B cell (primary cell): ENCODE measurements at places on chromosomes 12 and 14. TPM values are rescaled to one million over a fixed set of nuclear protein-coding genes. Genes with fewer than 3 reads are reported as not detected.

DNA sequence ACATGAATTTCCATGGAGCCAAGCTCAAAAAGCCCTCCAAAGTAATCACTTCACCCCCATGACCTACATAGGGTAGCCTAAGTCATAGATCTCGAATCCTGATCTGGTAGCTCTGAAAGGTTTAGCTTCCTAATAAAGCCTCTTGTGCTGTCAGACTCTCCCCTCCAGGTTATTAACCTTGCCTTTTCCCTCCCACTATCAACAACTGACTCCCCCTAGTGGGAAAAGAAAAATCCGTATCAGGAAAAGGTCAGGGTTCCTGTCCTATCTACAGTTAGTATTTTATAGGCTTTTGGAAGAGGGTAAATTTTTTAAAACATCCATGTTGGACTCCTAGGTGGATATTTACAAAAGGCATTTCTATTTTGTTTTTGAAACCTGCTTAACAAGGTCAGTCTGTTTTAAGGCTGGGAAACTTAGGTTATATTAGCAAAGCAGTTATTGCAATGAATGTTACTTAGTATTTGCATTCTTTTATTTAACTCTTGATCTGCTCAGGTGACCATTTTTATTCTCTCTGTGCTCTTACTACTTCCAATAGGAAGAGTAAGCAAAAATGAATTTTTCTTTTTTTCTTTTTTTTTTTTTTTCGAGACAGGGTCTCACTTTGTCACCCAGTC, 8.0 kb downstream of the YY1 start:
- peak; percentile 55 for DNase-seq

- DNase-seq, result no peak
Observed at GRCh38 chr14:25069879-25070278, 19.9 kb upstream of the STXBP6 start.

- DNase-seq, result no peak
Observed at GRCh38 chr14:49659526-49660455, 24.7 kb upstream of the DNAAF2 start.

GRCh38 chr12:52320784-52321400, at the start of gene KRT83:
Gene KRT83, minus strand, starts transcription at chr12:52321398. Its CDS starts 63 bp downstream, at chr12:52321335.
- DNase-seq, result no peak

GRCh38 chr12:84919271-84919670, 6.7 kb upstream of the SLC6A15 start:
- no peak for DNase-seq

DNA sequence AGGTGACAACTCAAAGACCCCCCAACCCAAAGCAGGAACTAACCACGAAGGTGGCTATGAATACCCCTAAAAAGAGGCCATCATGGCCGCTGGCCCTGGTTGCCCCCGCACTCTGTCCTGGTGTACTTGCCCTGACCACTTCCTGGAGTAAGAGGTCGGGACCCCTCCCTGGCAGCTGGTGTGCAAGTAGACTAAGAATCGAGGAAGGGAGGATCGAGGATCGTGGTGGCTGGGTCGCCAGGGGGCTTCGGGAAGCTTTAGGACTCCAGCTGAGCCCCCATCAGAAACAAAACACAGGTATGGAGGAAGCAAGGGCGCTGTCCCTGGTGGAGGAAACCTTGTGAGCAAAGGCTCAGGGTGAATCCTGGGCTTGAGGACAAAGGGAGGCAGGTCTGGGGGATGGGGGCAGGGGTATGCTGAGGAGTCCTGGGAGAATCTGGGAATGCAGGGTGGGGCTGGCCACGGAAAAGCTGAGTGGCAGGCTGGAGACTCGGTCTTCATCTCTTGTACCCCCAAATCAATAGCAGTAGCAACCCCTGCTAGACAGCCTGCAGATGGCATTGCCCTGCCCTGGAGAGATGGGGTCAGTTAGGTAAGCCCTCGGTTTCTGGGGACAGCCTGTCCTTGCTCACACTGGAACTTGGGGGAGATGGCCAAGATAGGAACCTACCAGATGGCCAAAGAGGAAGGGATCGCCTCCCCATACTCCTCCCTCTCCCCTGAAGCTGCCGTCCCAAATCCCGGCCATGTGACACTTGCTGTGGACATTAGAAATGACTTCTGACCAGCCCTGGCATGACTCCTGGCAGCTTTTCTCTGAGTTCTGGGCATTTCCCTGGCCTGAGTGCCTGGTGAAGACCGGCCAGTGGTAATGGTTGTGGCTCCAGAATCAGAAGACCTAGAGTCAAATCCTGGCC, 45.3 kb upstream of the ESRRB start:
- no peak for DNase-seq

DNA sequence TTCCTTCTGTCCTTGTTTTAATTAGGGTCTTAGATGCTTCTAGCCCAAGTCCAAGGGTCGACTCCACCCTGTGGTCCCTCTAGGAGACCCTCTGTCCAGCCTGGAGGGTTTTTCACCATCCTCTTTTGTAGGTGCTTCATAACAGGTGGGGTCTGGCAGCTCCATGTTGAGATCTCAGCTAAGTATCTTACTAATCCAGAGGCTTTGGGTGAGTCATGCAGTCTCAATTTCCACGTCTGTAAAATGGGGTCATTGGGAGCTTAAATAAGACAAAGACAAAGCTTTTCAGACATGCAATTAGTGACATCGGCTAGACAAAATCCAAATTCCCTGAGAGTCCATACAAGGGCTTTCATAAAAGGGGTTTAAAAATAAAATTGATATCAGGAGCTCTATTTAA, 3.2 kb downstream of the HSPB8 start:
- no peak for DNase-seq

DNA sequence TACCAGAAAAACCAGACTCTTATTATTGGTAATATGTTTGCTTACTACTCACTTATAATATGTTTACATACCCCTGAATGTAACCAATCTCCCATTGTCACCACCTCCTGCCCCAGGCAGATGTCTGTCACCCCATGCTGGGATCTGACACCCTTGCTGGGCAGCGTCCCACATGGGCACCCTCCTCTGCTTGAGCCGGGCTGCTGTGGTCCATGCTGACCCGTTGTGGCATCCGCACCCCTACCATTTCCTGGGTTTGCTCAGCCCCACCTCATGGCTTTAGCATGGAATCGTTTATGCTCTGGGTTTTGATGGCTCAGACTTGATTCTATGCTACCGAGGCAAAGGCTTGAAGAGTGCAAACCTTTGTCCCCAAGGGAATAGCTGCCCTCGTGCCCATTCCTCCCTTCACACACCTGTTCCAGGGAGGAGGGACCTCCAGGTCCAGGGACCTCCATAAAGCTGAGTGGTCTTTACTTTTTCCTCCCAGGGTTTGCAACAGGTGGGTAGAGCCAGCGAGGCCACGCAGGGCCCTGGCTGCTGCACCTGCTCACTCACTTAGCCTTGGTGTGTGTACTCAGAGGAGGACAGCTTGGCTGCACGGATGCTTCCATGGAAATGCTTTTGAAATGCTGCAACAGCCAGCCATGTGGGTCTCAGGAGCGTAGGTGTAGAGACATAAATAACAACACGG, 68.7 kb downstream of the PRMT8 start:
- no peak for DNase-seq

GRCh38 chr14:31990926-31991572, 86.1 kb upstream of the ARHGAP5 start:
- DNase-seq, result no peak

DNA sequence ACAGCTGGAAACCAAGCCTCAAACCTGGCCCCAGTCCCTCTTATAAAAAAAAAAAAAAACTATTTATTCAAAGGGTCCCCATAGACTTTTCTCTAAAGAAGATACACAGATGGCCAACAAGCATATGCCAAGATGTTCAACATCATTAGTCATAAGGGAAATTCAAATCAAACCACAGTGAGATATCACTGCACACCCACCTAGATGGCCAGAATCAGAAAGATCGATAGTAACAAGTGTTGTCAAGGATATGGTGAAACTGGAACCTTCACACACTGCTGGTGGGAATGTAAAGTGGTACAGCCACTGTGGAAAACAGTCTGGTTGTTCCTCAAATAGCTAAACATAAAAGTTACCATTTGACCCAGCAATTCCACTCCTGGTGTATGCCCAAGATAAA, 5.9 kb upstream of the NFYB start:
- DNase-seq, result no peak

- DNase-seq, result no peak
Observed at GRCh38 chr14:100019156-100019744, 46.0 kb upstream of the EVL start.

- no peak for DNase-seq
Observed at GRCh38 chr14:67411370-67411769, 595 bp downstream of the PLEK2 start.

DNA sequence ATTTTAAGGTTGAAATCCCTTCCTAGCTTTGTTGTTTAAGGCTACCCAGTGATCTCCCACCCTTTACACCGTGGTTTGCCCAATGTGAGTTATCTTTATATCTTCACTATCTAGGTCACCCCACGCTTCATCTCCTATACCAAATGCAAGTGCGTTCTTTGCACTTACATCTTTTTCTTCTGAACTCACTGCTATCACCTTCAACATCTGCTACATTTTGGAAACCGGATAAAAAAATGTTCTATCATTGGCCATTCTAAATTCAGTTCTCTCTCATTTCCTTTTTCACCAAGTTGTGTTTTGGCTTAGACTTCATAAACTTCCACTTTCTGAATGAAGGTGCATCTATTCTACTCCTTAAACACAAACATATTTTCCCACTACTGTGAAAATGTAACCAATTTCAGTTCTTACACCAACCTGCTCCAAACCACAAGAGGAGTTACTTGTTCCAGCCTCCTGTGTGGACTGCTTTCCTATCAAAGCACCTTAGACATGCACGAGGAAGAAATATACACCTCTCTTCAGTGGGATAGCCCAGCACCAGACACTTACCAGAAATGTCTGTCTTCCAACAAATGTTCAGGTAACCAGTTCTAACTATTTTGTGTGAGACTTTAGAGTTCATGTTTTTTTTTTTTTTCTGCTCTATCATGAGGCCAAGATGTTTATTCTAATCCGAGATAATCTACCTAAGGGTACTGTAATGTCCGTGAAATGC, 21.9 kb downstream of the CLEC9A start:
- DNase-seq, result peak; percentile 15

DNA sequence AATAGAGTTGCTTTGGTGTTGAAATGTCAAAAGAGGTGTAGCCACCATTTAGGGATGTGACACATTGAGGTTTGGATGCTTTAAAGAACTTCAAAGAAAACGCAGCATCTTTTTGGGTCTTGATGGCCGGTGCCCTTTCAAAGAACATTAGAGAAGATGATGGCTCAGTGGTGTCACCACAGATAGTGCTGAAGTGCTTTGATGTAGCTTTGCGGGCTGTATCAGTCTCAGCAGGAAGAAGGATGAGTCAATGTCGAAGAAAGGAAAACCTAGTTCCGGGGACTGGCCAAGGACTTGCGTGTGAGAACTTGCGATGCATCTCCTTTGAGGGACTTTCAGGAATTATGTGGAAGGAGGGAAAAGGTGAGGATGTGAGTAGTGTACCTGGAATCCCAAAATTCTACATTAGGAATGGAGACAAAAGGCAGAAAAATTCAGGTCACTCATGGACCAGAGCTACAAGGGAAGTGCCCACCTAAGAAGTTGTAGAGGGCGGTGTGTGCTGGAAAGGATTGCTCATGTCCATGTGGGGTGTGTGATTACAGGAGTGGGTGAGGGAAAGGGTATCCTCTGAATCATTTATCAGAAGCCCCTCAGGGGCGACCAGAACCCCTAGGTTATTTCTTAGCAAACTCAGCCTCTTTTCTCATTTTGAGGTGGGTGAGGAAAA, 39.7 kb upstream of the GZMB start:
- DNase-seq, result no peak

GRCh38 chr12:94516985-94517384, 57.3 kb upstream of the CEP83 start:
- DNase-seq, result no peak

GRCh38 chr12:9372202-9372601, 164.0 kb upstream of the PZP start:
- DNase-seq, result no peak

DNA sequence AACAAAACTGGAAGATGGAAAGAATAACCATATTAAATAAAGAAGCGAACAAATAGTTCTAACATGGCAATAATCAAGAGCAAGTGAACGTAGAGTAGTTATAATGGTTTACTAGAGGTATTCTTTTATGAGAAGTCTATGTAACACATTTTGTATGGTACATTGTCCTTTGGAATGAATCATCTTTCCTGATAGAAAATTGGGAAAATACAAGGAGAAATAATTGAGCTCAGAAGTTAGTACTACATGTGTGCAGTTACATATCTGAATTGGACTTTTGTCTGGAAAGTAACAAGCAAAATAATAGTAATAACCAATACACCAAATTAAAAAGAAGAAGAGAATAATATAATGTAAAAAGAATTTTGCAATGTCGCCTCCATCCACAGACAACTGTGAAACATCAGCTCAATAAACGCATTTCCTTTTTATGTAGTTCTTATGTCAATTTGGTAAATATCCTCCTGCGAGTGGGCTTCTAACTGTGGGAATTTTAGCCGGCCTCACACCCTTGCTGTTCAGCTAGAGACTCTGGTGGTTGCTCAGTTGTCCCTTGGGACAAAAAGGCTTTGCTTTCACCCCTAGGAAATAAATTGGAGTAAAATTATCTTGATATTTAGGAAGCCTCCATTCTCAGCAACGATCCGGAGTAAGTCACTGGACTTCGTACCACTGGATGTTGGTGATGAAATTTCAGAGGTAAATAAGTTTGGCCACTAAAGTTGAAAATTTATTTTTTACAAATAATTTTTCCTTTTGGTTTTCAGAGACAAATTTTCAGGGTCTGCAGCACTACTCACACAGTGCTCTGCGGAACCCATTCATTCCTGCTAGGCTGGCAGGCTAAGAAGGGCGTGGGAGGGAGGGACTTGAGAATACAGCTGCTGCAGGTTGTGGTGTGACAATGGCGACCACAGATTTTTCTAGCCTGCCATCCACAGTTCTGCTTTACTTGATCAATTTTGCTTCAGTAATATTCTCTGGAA, 1.1 kb upstream of the TUBA1A start:
- no peak for DNase-seq

DNA sequence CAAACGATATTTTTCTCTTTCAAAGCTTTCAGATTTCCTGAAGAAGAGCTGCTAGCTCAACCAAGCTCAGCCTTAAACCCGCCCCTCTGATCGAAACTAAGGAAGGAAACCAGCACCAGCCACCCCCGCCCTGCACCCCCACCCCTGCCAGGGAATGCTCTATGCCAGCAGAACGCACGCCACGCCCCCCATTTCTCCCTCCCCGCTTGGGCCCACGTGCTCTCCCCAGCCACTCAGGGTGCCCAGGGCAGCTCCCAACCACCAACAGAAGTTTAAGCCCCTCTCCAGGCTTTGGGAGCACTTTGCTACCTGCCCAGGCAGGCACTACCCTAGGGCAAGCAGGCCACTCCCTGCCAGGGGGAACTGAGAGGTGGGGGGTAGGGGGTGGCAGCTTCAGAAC, 18.8 kb upstream of the KRT78 start:
- DNase-seq, result no peak

GRCh38 chr14:103894034-103894722, 34.1 kb upstream of the TDRD9 start:
- no peak for DNase-seq

LRFN5 gene
- polyA plus RNA-seq, result not detected in 2 replicates

CATSPERB gene
- 0.07 and 0.18 TPM in 2 replicates for polyA plus RNA-seq

GALNT4 gene
- 4.9 and 11.5 TPM in 2 replicates for polyA plus RNA-seq

KRT73 gene
- polyA plus RNA-seq, result 0.07 and 0.36 TPM in 2 replicates

FAM181A gene
- not detected in 2 replicates for polyA plus RNA-seq

RASSF9 gene
- polyA plus RNA-seq, result not detected in 2 replicates

GALNT6 gene
- polyA plus RNA-seq, result 10.3 and 11.5 TPM in 2 replicates

GAS2L3 gene
- not detected in 2 replicates for polyA plus RNA-seq

CIROP gene
- polyA plus RNA-seq, result not detected in 2 replicates
